ENCODE measurements at places on chromosomes 2 and 18. TPM values are rescaled to one million over a fixed set of nuclear protein-coding genes. Genes with fewer than 3 reads are reported as not detected.

MOGAT1 gene
- total RNA-seq: not detected

FKBP7 gene
- total RNA-seq: 49.9 TPM

MGAT4A gene
- 0.83 TPM for total RNA-seq

SCYGR6 gene
- total RNA-seq: not detected

SLC5A7 gene
- total RNA-seq: not detected

LOXHD1 gene
- not detected for total RNA-seq

C1GALT1C1L gene
- 1.0 TPM for total RNA-seq

NPHP1 gene
- total RNA-seq: 5.1 TPM

DSG1 gene
- not detected for total RNA-seq

CHAC2 gene
- 0.83 TPM for total RNA-seq

SEH1L gene
- total RNA-seq: 40.9 TPM

HOXD13 gene
- total RNA-seq: not detected

IL37 gene
- not detected for total RNA-seq

C2orf66 gene
- total RNA-seq: 0.17 TPM

C2orf72 gene
- total RNA-seq: 0.17 TPM

Data from smooth muscle cell of trachea (primary cell).